Amniotic epithelial cell (primary cell): ENCODE measurements at places on chromosomes 4 and X.
A peak's percentile ranks its signal among the peaks of the same experiment; 100 is the strongest.

GRCh38 chr4:6087669-6088341 is 69.6 kb upstream of the C4orf50 start:
- no peak for DNase-seq

DNA sequence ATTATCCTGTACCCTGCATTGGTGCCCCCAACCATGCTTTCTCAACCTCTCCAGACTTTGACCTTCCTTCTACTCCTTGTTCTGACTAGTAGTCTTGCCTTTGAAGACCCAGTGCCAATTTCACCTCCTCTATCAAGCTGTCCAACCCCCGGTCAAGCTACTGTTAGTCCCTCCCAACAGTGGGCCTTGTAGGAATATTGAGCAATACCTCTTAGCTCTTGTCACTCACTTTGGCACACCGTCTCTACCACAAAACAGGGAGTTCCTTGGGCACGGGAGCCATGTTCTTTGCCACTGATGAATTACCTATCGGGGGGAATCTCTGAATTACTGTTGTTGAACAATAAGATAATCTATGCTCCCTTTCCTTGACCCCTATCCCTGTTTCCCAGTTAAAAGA is 25.2 kb downstream of the LAS1L start:
- DNase-seq = no peak

- no peak for DNase-seq
Observed at GRCh38 chrX:140431521-140431920, 73.3 kb downstream of the SOX3 start.

- no peak for DNase-seq
Observed at GRCh38 chrX:19987856-19988255, 3.0 kb downstream of the BCLAF3 start.

- no peak for DNase-seq
Observed at GRCh38 chr4:95534032-95534431, 14.7 kb downstream of the UNC5C start.

DNA sequence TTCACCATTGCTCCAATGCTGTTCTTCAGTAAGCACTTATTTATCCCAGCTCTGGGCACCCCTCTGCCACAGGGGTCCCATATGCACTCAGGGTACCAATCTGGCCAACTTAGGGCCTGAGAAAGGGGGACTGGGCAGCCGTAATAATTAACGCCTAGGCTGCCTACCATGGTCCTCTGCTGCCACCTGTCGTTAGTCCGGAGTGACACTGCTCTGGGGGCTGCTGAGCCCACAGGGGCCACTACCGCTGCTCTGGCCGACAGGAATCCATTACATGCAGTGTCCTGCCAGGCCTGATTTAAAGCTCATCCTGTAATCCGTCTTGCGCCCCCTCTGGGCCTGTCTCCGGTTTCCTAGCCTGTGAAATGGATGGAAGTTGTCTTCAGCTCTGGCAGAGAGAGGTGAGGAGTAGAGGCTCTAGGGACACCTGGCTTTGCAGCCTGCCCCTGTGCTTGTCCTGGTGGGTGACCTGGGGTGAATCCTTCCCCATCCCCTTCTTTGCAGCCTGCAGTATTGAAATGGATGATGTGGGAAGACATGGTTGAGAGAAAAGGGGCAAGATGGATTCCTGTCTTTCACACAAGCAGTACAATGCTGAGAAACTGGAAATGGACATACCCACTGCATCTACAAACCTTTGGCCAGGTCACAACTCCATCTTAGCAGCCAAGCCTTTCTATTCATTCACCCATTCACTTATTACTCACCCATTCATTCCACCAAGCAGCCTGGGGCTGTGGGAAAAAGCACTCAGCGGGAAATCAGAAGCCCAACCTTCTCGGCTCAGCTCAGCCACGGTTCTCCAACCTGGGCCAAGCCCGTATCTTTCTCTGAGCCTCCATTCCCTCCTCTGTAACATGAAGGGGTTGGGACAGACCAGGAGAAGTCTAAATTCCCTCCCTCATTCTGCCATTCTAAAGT is 116.3 kb upstream of the NALF2 start:
- DNase-seq = peak; percentile 2

DNA sequence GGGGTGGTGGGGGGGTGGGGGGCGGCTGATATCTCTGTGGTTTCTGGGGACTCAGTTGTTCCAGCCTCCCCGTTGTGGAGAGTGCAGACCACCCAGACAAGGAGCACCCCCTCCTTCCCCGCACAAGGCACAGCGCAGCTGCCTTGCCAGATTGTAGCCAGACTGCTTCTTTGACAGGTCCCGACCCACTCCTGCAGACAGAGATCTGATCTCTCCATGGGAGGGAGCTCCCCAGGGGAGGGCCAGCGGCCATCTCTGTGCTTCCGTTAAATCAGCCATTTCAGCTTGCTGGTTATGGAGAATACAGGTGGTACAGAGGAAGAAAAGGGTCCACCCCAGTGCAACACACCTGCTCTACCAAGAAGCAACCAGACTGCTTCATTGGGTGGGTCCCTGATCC is 80.8 kb downstream of the FGF16 start:
- DNase-seq = no peak

DNA sequence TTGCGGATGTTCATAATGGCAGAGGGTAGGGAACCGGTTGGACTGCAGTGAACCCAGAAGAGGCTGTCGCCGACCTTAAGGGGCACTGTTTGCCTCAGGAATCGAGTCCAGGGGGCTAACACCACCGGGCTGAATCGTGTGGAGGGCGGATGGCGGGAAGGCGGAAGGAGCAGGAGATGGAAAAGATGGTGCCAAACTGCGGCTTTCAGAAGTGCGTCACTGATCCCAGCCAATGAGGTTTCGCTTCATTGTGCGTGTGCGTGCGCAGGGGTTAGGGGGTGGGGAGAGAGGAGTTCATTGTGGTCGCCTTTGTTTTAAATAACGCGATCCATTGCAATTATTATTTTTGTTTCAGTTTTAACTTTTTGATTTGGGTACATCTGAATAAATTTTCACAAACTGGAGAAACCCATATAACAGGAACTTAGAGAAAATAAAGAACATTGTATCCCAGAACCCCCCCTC is at the start of gene NAA11:
Gene NAA11 (minus strand): TSS at position 198 of the 465 bp plus-strand sequence. CDS start 184 bp downstream, at position 14.
- DNase-seq = no peak

DNA sequence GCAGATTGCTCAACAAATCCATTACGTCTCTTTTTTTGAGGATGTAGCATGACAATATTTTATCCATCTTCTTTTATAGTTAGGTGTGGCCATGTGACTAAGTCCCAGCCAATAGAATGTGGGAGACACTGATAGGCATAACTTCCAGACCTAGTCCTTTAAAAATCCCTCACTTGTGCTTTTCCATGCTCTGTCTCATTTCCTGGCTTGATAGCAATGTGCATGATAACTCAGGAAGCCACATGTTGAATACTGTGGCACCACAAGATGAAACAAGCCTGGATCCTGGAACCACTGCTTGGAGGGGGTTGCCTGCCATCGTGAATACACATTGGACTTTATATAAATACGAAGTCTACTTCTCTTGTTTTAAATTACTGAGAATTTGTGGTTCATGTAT is 184.0 kb upstream of the NEIL3 start:
- DNase-seq = no peak

- no peak for DNase-seq
Observed at GRCh38 chrX:145881175-145881995, 63.8 kb downstream of the SLITRK2 start.

GRCh38 chr4:32025851-32026459 is 1305.8 kb downstream of the PCDH7 start:
- DNase-seq = peak; percentile 49

DNA sequence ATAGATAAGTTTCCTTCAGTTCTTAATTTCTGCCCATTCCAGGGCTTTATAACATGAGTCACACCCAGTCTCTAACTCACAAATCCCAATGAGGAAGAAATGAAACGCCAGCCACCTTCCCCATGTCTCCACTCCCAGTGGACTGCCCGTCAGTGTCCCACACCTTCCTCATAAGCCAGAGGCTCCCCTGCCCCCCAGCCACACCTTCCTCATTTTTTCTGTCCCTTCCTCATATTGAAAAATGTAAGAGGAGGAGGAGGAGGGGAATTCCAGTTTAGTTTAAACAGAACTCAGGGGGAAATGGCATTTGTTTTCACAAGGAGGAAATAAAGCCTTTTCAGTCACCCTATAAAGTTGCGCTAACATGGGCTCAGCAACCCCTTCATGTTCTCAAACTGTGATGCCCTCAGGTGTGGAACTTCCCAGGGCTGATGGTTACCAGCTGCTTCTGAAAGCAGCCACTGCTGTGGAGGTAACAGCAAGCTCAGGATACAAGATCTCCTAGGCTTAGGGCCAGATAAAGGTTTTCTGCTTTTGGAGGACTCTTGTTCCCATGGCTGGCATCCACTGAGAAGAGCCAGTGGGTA is 97.8 kb downstream of the PARM1 start:
- no peak for DNase-seq

GRCh38 chr4:117793845-117794480 is 240.3 kb upstream of the NDST3 start:
- peak; percentile 63 for DNase-seq

GRCh38 chr4:168440442-168441264 is 39.6 kb downstream of the DDX60L start:
- DNase-seq = peak; percentile 34

- DNase-seq = no peak
Observed at GRCh38 chr4:119788349-119789266, 160.0 kb upstream of the PDE5A start.

DNA sequence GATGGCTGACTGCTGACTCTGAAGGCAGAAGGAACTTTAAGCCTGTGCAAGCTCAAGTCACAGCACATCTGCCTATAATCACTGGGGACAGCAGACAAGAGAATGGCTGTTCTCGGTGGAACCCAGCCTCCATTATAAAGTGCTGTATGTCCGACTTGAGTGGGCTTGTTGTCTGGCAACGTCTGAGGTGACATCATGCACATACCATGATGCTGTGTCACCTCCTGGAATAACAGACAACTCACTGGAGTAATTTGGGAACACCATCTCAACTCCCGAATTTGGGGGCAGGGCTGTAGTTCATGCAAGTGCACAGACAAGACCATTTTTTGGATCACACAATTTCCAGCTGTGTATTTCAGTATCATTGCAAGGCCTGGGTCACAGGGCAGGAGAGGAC is 59.8 kb upstream of the GPM6B start:
- DNase-seq = no peak

DNA sequence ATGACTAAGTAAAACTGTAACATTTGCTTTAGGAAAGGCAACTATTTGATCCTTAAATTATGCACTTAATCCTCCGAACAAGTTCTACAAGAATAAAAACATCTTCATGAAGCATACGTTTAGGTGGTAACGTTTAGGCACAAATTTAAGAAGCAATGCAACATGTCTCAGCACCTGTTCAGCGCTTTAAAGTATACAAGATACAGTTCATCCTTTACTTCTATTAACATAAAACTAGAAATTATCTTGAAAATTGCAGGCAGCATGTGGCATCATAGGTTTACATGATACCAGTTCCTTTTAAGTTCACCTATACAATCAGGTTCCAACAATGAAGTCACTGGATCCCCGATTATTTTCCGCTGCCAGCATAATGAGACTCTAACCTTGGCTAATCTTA is 1.5 kb downstream of the PLA2G12A start:
- no peak for DNase-seq

GRCh38 chr4:8695237-8696219 is 103.0 kb downstream of the CPZ start:
- no peak for DNase-seq

- DNase-seq = peak; percentile 10
Observed at GRCh38 chr4:4880492-4880891, 21.0 kb downstream of the MSX1 start.

DNA sequence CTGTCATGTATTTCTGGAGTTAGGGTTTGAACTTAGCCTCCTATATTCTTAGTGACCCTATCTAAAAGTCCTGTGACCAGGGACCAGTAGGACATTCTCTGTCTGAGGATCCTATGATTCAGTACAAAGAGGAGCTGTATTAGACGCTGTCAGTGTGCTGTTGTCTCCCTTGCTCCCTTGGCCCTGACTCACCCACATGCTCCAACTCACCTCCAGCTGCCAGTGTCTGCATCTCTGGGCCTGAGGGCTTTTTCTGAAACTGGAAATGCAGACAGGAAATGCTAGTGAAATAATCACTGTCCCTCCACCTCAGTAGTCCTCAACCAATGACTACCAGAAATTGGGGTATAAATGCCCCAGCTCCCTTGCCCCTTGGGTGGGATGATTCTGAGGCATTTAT is 535.3 kb upstream of the RPS6KA3 start:
- no peak for DNase-seq

GRCh38 chr4:56662782-56663468 is 18.2 kb downstream of the HOPX start:
- DNase-seq = no peak

DNA sequence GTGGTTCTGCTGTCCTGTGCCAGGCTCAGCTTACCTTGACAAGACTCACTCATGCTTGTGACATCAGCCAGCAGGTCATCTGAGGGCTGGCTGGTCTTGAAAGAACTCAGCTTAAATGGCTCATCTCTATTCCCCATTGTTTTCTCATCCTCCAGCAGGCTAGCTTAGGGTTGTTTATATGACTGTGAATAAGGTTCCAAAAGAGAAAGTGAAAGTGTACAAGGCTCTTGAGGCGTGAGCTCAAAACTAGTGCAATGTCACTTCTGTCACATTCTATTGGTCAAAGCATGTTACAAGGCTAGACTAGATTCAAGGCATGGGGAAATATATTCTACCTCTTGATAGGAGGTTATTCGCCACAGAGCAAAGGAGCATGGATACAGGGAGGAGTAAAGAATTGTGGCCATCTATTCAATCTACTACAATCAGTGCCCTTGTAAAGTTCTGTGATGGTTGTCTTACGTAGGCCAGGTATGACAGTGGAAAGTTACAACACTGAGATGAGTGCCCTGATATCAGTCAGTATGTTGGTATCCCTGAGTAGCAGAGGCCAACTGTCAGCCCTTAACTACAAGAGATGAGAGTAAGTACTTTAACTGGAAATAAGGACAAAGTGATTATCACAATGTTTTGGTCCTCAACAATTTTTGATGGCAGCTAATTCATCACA is 19.8 kb upstream of the TMLHE start:
- DNase-seq = no peak

- DNase-seq = peak; percentile 82
Observed at GRCh38 chrX:111511477-111511876, at the start of gene SERTM2. TSS of gene SERTM2 (plus strand) at chrX:111511645. CDS start at chrX:111518858, 7,213 bp downstream.

DNA sequence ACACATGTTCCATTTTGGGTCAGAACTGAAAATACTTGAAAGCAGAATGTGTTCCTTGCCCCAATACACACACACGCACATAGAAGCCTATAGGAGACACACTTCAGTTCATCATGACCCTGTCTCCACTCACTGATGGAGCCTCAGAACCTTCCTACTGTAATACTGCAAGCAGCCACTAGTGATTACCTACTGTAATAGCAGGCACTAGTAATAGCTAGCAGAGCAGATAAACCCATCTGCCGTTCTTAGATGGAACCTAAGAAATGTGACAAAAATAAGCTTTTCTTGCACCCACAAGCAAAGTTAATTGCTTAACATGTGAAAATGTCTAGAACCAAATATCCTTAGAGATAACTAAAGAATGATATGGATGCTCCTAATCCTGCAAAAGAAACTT is 13.6 kb downstream of the AMTN start:
- DNase-seq = no peak

GRCh38 chr4:123308667-123309066 is 87.9 kb upstream of the SPRY1 start:
- DNase-seq = no peak

- no peak for DNase-seq
Observed at GRCh38 chrX:43631841-43632240, 24.3 kb upstream of the MAOA start.
